ENCODE measurements at places on chromosomes 4 and X. TPM values are rescaled to one million over a fixed set of nuclear protein-coding genes. Genes with fewer than 3 reads are reported as not detected.

- DNase-seq: no peak
Observed at GRCh38 chr4:153643406-153644383, 40.4 kb upstream of the TLR2 start.

DNA sequence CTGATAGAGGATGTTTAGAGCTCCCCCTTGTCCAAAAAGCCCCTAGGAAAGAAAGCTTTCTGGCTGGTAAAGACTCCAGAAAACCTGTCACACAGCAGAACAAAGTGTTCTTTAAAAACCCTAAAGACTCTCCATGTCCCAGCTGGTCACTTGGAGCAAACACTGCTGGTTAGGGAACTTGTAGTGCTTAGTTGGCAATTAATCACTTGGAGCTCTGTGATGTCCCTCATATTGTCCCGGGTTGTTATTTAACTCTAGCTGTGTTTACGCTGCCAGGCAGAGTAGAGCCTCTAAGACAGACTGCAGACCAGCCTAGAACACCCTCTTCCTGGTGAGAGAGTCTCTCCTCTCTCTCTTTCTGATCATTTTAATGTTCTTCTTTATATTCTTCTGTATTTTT is 267.3 kb downstream of the BCOR start:
- DNase-seq: no peak

- DNase-seq: no peak
Observed at GRCh38 chrX:4787971-4788370, 1074.5 kb upstream of the PRKX start.

DNA sequence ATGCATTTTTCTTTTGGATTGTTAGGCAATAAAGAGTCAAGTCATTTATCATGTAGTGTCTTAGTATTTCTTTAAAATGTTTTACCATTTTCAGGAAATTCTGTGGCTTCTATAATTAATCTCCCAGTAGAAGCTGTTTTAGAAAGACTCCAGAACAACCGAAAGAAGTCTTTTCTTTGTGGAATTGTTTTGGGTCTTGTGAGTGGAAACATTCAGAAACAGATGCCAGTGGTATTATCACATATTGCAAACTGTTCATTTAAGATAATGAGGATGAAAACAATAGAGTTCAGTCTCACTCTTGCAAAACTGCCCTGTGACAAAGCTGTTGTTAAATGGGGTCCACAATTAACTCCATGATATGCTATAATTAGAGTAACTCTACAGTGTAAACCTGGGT is 211.2 kb upstream of the KIT start:
- DNase-seq: no peak

DNA sequence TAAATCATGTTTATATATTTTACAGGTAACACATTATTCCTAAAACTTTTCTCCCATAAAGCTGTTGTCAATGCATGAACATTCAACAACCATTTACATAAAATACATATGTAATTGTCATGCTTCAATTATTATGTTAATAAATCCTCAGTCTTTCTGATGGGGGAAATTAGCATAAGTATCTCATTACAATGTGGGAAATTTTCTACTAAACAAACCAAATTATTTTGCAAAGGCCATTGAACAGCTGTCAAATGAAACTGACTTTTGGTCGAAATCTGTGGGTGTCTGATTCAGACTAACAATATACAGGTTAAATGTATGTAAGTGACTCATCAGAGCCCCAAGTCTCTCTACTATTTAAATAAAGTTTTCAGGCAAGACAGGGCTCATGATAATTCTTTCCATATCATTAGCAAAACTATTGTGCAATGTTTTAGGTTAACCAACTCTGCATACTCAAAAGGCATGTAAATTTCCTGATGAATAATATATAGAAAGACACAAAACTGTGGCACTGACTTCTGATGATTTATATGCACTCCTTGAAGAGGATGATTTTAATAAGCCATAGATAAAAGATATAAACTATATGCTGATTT is 795.3 kb upstream of the AADAT start:
- DNase-seq: no peak

DNA sequence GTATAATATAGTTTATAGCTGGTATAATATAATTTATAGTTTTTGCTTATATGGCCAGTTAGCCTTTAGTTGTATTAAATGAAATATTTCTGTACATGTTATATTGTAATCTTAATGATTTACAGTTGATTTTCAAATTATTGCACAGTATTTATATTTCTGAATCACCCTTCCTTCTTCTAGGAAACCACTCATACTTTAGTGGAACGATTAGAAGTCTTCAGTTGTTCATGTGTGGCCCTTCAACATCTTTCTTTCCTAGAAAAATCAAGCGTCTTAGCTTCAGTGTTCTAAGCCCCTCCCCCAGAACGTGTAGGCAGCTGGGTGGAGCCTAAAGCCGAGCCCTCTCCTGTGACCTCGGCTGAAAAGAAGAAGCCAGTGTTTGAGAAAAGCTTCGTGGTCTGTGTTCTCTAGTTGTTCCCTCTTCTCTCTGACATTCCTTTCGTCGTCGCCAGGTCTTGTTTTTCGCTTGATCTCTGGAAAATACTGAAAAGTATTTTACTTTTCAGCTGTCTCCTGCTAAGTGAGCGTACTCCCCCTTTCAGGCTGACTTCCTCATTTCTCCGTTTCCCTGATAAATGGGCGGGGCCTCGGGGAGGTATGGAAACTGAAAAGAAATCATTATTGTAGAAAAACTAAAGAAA is at the start of gene C4orf33:
C4orf33 (plus strand) TSS at position 342 of the 644 bp plus-strand sequence. CDS start 6,459 bp downstream, outside the sequence.
- peak; percentile 88 for DNase-seq

Gene RASSF6
- not detected for total RNA-seq
